Anterior cingulate cortex (tissue), 58 donors: ENCODE measurements at places on chromosomes 2 and 18.

DNA sequence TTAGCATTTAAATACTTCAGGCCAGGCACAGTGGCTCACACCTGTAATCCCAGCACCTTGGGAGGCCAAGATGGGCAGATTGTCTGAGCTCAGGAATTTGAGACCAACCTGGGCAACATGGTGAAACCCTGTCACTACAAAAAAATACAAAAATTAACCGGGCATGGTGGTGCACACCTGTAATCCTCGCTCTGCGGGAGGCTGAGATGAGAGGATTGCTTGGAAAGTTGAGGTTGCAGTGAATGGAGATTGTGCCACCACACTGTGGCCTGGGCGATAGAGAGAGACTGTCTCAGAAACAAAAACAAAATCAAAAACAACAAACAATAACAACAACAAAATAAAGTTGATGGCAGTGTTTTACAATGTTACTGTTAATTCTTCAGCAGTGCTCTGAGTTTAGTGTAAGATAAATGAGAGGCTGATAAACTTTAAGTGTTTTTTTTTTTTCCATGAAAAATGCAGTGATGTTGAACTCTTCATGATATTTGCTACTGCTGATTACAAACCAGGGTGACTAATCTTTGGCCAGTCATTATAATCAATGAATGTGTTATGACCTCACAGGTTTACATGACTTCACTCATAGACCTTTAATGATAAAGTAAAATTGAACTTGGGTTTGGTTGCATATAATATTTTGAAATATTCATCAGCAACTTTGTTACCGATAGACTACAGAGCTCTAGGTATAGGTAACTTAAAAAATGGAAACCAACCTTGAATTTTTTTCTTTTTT, 2.5 kb downstream of the ITGAV start:
- no peak for DNase-seq

- no peak for DNase-seq
These were observed 100.1 kb downstream of the MYOM1 start for GRCh38 chr18:3119401-3120341.

GRCh38 chr18:41681138-41681880, 273.7 kb upstream of the PIK3C3 start:
- DNase-seq = no peak

GRCh38 chr18:47184419-47185050, 8.4 kb upstream of the IER3IP1 start:
- no peak for DNase-seq

- DNase-seq = no peak
These were observed 2.1 kb upstream of the PID1 start for GRCh38 chr2:229273006-229273722.

DNA sequence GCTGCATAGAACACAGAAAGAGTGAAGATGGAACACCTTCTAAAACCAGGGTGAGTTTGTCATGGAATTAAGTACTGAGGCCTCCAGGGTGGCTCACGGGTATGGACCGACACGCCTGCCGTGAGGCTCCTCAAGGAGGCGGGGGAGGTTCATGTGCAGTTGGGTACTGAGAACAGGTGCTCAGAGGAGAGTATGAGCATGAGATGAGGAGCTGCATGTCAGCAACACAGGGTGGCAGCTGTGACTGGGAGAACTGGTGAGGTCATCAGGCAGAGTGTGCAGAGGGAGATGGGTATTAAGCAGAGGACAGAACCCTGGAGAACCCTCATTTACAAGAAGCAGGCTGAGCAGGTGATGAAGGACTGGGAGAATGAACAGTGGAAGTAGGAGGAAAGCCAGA, 63.2 kb upstream of the KLHL29 start:
- no peak for DNase-seq

GRCh38 chr2:234887195-234887594, 64.6 kb upstream of the SH3BP4 start:
- DNase-seq = no peak

GRCh38 chr2:74137651-74138599, 9.8 kb downstream of the BOLA3 start:
- no peak for DNase-seq

DNA sequence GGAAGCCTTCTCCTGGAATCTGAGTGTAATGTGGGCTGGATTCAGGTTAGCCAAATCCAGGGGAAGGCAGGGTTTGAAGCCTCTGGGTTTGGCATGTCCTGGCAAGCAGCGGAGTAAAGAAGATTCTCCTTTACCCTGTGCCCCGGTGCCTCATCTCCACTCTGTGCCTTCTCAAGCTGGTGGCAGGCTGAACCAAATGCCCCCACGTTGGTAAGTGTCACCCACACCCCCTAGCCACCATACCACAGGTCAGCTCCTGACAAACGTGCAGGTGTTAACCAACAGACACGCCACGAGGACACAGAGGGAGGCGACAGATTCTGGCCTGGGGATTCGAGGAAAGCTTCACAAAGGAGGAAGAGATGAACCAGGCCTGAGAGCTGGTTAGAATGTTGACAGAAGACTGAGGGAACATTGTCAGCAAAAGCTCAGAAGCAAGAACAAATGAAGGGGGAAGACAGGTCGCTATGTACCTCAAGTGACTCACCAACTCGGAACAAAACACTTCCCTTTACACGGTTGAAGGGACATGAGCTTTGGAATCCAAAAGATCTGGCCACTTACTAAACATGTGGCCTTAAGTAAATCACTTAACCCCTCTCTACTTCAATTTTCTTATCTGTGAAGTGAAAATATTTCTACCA, 85.2 kb upstream of the LCLAT1 start:
- no peak for DNase-seq

DNA sequence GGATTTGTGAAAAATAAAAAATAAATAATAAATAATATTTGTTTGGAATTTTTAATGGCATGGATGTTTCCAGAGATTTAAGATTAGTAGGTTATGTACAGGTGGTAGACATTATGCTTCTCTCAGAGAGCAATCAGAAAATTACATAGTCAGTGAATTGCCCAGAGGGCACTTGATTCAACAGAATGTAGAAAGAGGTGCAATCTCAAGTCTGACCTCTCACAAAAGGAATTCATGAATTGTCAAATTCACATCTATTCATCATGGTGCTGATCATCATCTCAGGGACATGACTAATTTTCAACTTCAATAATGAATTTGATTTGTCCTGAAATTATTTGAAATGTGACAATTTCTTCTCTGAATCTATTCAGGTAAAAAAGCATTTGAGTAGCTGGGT, 172.5 kb downstream of the PDE11A start:
- no peak for DNase-seq

GRCh38 chr2:104620801-104621200, 233.1 kb upstream of the POU3F3 start:
- DNase-seq = no peak

DNA sequence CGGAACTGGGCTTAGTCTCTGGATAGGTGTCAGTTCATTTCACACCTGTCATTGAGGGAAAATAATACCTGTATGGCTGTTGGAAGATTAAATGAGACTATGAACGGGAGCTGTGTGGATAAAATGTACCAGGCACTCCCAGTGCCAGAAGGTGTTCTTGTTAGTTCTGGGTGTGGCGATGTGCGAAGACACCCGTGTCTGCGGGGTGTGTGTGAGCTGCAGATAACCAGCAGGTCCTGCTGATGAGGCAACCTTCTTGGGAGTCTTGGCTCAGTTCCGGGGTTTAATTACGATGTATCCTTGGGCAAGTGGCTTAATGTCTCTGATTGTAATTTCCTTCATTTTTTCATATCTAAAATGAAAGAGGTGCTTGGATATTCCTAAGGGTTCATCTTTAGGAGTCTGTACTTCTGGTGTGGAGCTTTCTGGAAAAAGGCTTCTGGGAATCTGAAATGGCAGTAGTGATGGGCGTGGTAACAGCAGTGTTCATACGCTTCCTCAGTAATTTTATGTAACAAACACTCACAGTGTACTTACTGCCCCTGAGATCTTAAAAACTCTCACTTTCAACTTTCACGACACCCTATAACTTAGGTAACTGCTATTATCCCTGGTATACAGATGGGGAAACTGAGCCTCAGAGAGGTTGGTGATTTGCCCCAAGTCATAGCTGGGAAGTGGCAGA, 35.0 kb downstream of the NEDD4L start:
- DNase-seq = no peak

DNA sequence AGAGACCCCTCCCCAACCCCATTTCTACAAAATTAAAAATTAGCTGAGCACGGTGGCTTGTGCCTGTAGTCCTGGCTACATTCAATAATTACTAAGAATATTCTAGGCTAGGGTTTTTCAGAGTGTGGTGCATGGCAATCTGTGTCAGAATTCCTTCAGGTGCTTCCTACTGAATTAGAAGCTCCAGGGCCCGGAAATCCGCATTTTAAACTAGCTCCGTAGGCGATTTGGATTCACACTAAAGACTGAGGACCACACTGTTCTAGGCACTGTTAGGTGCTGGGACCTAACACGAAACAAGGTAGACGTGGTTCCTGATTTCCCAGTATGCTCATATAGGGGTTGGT, 628 bp upstream of the ZFAND2B start:
- DNase-seq = no peak

DNA sequence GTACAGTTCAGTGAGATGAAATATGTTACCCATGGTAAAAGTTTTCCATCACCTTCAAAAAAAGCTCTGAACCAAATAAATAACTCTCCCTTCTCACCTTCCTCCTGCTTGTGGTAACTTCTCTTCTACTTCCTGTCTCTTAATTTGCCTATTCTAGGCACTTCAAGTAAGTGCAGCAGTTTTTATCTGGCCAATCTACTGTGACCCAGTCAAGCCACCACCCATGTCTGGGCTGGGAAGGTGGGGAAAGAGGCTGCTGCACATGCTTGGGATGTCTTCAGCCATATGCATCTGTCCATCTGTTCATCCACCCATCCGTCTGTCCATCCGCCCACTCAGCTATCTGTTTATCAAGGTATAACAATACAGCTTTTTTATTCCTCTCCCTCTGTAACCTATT, 31.6 kb downstream of the ZNF532 start:
- no peak for DNase-seq

- no peak for DNase-seq
These were observed 35.2 kb downstream of the SKA1 start for GRCh38 chr18:50410008-50410407.

DNA sequence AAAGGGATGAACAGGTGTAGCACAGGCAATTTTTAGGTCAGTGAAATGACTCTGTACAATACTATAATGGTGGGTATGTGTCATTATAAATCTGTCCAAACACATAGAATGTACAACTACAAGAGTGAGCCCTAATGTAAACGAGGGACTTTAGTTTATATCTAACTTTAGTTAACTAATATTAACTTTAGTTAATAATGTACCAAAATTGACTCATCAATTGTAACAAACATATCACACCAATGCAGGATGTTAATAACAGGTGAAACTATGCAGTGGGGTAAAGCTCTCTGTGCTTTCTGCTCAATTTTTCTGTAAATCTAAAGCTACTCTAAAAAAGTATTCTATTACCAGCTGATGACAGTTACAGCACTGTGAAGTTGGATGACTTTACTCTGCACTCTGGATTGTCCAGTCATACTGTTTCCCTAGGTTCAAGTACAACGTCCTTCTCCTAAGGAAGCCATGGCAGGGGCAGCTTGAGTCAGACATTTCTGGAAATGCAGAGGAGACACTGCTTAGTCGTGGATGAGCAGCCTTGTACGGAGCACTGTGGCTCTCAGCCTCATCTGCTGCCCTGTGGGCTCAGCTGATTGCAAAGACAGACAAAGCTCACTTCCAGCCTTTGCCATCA, 26.1 kb downstream of the TGFA start:
- DNase-seq = no peak
